GM10248 (cell line): ENCODE measurements at places on chromosomes 7 and 10.

GRCh38 chr7:39624935-39625694 is 1.7 kb downstream of the RALA start:
- no peak for DNase-seq

GRCh38 chr7:107939573-107940489 is 48.8 kb downstream of the DLD start:
- DNase-seq = no peak

GRCh38 chr10:121511943-121512342 is 86.3 kb downstream of the FGFR2 start:
- no peak for DNase-seq

- DNase-seq = no peak
These were observed 566.3 kb downstream of the TCERG1L start for GRCh38 chr10:130745251-130745650.

GRCh38 chr7:128390871-128391565 is 18.8 kb downstream of the IMPDH1 start:
- no peak for DNase-seq
